ENCODE measurements at places on chromosomes 4 and X.

DNA sequence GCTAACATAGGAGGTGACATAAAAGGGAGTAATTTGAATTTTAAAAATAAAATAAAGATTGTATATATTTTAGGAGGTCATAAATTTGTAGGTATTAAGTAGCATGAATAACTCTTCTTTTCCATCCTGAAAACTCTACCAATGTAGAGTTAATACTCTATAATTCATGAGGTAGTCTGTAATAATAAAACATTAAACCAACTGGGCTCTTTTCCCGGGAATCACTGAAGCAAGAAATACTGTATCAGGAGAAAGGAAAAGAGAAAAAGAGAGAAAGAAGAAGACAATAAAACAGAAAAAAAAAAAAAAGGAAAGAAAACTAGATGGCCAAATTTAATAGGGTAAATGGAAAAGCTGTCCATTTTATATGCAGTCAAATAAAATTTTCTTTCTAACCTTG, 984.4 kb downstream of the CCSER1 start:
- no peak for DNase-seq

DNA sequence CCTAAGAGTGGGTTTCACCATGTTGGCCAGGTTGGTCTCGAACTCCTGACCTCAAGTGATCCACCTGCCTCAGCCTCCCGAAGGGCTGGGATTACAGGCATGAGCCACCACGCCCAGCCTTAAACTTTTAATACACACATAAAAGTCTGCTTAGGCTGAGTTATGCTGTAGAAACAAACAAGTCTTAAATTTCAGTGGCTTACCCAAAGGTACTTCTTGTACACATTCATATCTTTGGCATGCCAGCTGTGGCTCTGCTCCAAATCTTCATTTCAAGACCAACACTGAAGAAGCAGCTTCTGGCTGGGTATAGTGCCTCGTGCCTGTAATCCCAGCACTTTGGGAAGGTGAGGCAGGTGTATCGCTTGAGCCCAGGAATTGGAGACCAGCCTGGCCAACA, 80.3 kb downstream of the PPEF2 start:
- no peak for DNase-seq

GRCh38 chr4:183286590-183287308, 33.3 kb downstream of the CLDN22 start:
- no peak for DNase-seq

GRCh38 chrX:105150036-105150435, 70.5 kb downstream of the TEX13A start:
- no peak for DNase-seq

GRCh38 chr4:41734371-41734770, 14.2 kb downstream of the PHOX2B start:
- DNase-seq = no peak

GRCh38 chr4:156545003-156545785, 426.4 kb downstream of the PDGFC start:
- no peak for DNase-seq

DNA sequence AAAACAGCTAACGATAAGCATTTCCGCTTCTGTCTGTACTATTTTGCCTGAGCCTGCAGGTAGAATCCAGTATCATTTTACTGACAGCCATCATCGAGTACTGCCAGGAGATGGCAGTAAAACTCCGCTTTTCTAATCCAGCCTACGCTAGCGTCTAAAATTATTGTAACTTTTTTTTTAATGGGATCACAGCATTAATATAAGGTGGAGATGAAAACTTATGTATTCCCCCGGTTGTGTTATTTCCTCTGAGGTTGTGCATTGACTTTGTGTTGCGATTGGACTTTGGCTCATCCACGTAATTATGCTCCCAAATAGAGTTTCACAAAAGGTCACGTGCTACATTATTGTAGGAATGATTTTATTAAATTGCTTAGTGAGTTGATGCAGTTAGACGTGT, 248.1 kb downstream of the C4orf33 start:
- no peak for DNase-seq

GRCh38 chr4:177079327-177079726, 230.3 kb upstream of the NEIL3 start:
- no peak for DNase-seq

GRCh38 chrX:119685225-119686066, 7.5 kb downstream of the SEPTIN6 start:
- no peak for DNase-seq

Measured in GM12878 (cell line).